NCI-H1092 (cell line): ENCODE measurements at places on chromosomes 16 and 17.
A peak's percentile ranks its signal among the peaks of the same experiment; 100 is the strongest.

DNA sequence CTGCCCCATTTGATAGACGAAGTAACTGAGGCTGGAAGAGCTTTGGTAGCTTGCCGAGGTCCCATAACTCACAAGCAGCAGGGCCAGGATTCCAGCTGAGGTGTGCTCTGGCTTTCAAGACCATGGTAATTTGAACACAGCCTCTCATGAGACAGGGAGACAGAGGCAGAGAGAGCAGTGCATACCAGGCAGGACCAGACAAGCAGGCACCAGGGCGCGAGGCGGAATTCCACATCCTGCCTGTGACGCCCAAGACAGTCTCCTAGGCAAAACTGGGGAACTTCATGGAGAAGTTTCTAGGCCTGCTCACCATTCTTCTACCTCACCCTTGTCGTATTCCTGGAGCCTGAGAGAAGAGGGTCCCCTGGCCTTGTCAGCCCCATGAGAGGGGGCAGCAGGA lies 19.2 kb downstream of the SDK2 start:
- no peak for DNase-seq

DNA sequence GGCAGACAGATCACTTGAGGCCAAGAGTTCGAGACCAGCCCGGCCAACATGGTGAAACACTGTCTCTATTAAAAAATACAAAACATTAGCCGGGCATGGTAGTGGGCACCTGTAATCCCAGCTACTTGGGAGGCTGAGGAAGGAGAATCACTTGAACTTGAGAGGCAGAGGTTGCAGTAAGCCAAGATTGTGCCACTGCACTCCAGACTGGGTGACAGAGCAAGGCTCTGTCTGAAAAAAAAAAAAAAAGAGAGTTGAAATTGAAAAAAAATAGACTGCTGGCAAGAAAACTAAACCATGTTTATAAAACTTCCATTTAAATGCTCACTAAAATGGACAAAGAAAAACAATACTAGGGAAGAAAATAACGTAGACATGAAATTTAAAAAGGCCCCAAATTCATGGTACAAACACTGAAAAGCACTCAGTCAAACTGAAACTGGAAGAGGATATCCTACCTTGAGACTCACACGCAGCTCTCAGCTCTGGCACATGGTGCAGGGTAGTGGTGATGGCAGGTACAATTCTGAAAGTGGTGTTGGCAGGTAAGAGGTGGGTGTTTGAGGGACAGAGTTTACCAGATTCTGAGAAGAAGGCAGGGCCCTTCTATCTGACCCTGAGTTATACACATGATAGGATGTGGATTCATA lies 19.3 kb downstream of the CNTROB start:
- no peak for DNase-seq

GRCh38 chr16:14378131-14378551 lies 251.9 kb downstream of the PARN start:
- DNase-seq, result no peak

DNA sequence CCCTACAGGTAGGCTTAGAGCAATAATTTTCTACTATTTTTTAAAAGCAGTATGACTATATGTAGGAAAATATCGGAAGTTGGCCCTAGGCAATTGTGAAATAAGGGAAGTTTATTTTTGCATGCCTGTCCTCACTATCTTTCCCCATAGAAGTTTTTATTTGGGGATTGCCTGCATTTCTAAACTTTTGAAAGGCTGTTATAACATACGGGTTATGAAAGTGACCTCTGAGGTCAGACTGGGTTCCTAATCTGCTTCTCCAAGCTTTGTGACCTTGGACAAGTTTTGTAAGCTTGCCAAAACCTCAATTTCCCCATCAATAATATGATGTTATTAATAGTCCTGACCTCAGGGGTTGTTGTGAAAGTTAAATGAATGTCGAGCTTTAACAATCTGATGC lies 67.1 kb downstream of the ARHGAP44 start:
- DNase-seq, result no peak

- DNase-seq, result no peak
Measured at GRCh38 chr16:54177862-54178477, 108.6 kb downstream of the IRX3 start.

- no peak for DNase-seq
Measured at GRCh38 chr17:40616592-40616991, 31.0 kb downstream of the SMARCE1 start.

- DNase-seq, result peak; percentile 0
Measured at GRCh38 chr17:65455972-65456343, 105.5 kb downstream of the AXIN2 start.

- DNase-seq, result no peak
Measured at GRCh38 chr17:50201276-50201854, at the start of gene COL1A1. COL1A1 (minus strand) TSS chr17:50201631; CDS start chr17:50201513, 118 bp downstream.

DNA sequence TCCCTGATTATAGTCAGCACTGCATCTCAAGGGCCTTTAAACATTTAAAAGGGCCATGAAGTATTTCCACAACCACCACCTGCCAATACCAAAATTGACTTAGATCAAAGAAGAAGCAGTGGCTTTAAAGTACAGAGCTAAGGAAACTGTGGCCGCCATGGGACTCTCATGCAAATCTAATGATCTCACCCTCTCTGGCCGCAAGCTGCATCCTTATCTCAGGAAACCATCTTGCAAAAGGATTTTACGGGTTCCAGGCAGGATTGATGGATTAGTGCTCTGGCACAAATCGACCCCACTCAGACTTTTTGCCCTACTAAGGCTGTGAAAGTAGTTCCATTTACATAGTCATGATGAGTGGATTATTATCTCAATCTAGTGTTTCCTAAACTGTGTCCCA lies 22.6 kb downstream of the CDRT4 start:
- no peak for DNase-seq

DNA sequence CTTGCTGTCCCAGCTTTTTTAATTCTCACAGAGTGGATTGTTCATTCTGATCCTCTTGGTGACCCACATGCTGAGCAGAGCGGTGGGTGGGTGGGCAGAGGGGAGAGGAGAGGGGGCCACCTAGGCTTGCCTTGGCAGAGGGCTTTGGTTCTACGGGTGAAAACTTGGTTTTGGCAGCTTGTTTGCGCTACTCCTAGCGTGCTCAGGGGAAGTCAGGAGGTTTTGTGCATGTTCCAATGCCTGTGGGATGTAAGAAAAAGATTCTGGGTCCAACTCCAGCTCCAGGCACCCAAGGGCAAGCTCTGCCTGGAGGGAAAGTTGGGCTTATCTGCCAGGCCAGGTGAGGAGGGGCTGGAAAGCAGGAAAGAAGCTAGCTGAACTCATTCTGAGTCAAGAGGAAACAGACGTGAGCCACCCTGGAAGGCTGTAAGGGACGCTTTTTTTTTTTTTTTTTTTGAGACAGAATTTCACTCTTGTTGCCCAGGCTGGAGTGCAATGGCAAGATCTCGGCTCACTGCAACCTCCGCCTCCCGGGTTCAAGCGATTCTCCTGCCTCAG lies 169.1 kb downstream of the WSCD1 start:
- no peak for DNase-seq

GRCh38 chr17:9811086-9811485 lies 10.8 kb downstream of the GSG1L2 start:
- no peak for DNase-seq

DNA sequence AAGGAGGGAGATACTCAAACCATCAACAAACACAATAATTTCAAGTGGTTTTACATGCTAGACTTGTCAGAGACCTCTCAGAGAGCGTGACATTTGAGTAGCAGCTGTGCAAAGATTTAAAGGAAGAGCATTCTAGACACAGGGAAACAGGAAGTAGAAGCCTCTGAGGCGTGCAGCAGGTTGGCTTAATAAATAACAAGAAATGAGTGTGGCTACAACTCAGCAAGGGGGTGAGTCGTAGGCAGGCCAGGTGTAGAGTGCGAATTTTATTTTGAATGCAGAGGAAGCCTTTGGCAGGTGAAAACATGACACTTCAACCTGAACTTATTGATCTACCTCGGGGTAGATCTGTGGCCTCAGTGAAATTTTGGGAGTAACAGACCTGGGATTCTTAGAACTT lies 73.2 kb upstream of the MRTFB start:
- DNase-seq, result no peak
